ENCODE measurements at places on chromosomes 16 and 17. TPM values are rescaled to one million over a fixed set of nuclear protein-coding genes. Genes with fewer than 3 reads are reported as not detected.

DNA sequence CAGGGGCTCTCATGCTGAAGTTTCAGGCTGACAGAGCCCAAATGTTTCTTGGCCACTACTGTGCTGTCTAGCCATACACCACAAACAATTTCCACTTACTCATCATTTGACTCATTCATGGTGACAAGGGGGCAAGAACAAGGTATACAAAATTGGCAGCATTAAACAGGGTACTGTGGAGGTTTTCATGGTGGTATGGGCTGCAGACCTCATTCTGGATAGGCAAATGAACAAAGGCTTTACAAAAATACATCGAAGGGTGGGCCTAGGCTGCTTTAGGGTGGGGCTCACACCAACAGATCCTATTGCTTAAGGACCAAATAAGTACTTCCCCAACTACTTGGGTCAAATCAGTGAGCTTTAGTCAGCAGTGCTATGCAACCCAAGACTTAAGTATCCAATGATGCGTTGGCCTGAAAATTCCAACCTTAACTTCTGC, 53.0 kb downstream of the N4BP1 start:
- DNase-seq: no peak

- DNase-seq: peak; percentile 49
Measured at GRCh38 chr16:86772671-86773353, 194.5 kb downstream of the FOXL1 start.

- DNase-seq: no peak
Measured at GRCh38 chr17:38540514-38541045, 65.2 kb downstream of the SRCIN1 start.

DNA sequence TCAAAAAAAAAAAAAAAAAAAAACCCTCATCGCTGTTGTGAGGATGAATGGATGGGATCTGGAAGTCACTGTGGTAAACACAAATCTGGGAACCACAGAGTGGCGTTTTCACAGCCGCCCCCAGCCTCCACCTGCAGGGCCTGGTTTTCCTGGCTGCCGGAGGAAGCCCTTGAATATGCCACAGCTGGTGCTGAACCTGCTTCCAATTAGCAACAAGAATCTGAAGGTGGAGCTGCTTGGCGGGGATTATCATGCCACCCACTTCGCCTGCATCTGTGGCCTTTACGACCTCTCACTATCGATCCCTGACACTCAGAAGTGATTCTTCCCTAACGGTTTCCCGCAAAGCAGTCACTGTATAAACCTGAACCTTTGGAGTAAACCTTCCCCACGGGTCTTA, 16.1 kb downstream of the MRM3 start:
- DNase-seq: no peak

DNA sequence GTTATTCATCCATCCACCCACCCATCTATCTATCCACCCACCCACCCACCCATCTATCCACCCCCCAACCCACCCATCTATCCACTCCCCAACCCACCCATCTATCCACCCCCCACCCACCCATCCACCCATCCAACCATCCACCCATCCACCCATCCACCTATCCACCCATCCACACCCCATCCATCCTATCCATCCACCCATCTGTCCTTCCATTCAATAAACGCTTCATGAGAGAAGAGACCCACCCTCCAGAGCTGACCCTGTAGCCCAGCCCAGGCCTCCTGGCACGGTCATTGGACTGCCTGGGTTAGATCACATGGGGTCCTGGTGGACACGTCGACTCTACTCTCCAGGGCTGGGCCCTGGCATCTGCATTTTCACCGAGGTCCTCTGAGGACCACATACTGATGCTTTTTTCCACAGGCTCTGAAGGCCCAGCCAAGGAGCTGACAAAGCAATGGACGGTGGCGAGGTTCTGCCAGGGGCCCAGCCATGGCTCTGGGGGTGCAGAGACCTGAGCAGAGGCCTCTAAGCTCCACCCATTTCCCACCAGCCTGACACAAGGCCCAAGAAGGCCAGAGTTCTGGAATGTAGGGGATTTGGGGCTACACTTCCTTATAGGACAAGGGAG, 41.3 kb upstream of the SLC38A10 start:
- no peak for DNase-seq

DNA sequence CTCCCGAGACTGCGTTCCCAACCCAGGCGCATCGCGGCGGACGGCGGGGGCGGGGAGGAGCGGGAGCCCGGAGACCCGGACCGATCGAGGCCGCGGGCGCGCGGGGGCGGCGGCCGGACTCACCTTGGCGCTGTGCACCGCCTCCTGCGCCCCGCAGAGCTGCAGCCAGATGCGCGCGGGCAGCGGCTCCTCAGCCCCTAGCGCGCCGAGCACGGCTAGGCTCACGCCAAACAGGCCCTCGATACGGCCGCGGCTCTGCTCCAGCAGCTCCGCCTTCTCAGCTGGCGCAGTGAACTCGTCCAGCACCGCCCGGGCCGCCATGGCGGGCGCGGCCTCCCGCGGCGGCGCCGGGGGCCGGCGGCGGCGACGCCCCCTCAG, 339 bp downstream of the N4BP1 start:
- peak; percentile 82 for DNase-seq

Gene NUPR1
- total RNA-seq: 70.8 TPM

Gene PPY
- not detected for total RNA-seq

All from sigmoid colon (tissue), 7 donors.